ENCODE measurements at places on chromosomes 3 and 15. TPM values are rescaled to one million over a fixed set of nuclear protein-coding genes. Genes with fewer than 3 reads are reported as not detected.

SLC26A6 gene
- total RNA-seq, result 24.3 TPM

NR1I2 gene
- total RNA-seq, result 0.89 TPM

DNA sequence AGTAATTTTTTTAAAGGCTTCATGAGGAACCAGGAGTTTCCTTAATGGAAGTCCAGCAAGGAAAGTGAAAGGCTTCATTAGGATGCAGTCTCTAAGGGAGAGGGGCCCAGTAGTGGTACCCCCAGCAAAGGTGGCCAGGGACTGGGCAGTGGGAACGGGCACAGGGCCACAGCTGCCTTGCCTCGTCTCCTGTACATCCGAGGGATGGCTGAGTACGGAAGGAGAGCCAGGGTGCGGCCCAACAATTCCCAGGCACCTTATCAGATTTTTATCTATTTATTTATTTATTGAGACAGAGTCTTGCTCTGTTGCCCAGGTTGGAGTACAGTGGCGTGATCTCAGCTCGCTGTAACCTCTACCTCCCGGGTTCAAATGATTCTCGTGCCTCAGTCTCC is 14.5 kb downstream of the SEMA3G start:
- H3K4me1 ChIP-seq, result no peaks in the 10 kb centered on the region
- no peaks in the 10 kb centered on the region for H3K36me3 ChIP-seq
- DNase-seq, result no peak
- no peaks in the 10 kb centered on the region for H3K27me3 ChIP-seq
- no peak overlapping the region for H3K27ac ChIP-seq
- H3K4me3 ChIP-seq, result no peak overlapping the region

GRCh38 chr3:17158941-17159682 is 274.4 kb downstream of the PLCL2 start:
- no peak overlapping the region for H3K27ac ChIP-seq
- H3K27me3 ChIP-seq, result no peaks in the 10 kb centered on the region
- DNase-seq, result peak; percentile 33
- peaks cover 6% of the 10 kb centered on the region for H3K4me1 ChIP-seq
- H3K4me3 ChIP-seq, result no peak overlapping the region

GRCh38 chr3:160665784-160666526 is 11.0 kb upstream of the ARL14 start:
- peaks cover 10% of the 10 kb centered on the region for H3K4me1 ChIP-seq
- H3K4me3 ChIP-seq, result no peak overlapping the region
- peaks cover 8% of the 10 kb centered on the region for H3K27me3 ChIP-seq
- no peak overlapping the region for H3K27ac ChIP-seq
- no peaks in the 10 kb centered on the region for H3K36me3 ChIP-seq
- DNase-seq, result no peak

GRCh38 chr3:139561255-139561817 is 21.8 kb upstream of the RBP1 start:
- H3K4me3 ChIP-seq, result no peak overlapping the region
- no peak for DNase-seq
- H3K4me1 ChIP-seq, result no peaks in the 10 kb centered on the region
- no peaks in the 10 kb centered on the region for H3K36me3 ChIP-seq
- H3K27me3 ChIP-seq, result no peaks in the 10 kb centered on the region
